ENCODE measurements at places on chromosomes 2 and 18.

DNA sequence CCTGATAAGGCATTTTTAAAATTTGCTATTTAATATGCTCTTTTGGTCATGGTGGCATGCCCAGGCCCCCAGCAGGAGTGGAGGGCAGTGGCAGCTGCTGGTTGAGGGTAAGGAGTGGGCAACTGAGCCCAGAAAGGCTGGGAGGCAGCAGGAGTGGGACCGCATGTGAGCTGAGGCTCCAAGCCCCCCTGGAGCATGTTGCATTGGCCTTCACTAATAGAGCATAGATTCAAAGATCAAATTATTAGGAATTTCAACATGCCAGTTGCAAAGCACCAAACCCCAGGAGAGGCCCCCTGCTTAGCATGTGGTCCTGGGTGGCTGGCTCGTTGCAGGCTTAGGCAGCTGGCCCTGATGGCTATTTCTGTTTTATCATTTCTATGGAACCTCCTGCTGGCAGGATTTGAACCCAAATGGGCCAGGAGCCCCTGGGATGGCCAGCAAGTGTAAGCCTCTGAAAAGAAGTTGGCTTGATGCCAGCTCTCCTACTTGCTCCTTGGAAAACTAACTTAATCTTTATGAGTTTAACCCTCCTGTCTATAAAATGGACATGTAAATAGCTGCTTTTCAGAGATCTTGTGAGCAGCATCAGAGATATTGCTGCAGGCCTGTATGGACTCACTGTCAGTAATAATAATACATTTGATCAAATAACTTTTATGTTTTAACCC lies 42.1 kb upstream of the TMEM131 start:
- DNase-seq, result no peak

GRCh38 chr2:46967990-46968647 lies 52.5 kb upstream of the MCFD2 start:
- DNase-seq, result no peak

GRCh38 chr2:119389615-119390306 lies 23.0 kb downstream of the DBI start:
- DNase-seq, result no peak

- no peak for DNase-seq
Measured at GRCh38 chr2:69307579-69308064, 79.4 kb downstream of the GFPT1 start.

- DNase-seq, result no peak
Measured at GRCh38 chr2:112482309-112483041, 519 bp downstream of the TTL start.

- no peak for DNase-seq
Measured at GRCh38 chr2:229955663-229956062, 33.4 kb downstream of the FBXO36 start.

DNA sequence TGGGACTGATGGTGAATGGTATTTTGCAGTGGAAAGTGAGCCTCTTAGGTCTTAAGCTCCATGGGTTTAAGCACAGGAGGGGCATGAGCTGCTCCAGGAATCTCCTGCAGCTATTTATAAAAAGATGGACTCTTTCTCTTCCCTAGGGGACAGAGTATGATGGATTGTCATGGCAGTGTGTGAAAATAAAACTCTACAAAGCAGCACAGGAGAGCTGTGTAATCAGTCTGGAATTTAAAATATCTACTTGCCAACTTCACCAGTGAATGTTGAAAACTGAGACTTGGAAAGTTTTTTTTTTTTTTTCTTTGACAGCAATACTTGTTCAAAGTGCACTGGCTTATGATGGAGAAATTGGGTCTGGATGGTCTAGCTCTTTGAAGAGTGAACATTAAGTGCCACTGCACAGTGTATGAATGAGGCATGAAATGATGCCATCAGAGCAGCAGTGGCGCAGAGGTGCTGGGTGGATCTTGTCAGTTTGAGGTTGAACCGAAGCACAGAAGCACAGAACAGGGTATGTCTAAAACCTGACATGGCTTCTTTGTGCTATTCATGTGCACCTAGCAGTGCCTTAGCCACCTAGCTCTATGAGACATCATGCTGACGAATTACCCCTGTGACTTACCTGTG lies 245.4 kb downstream of the PTPRM start:
- no peak for DNase-seq

DNA sequence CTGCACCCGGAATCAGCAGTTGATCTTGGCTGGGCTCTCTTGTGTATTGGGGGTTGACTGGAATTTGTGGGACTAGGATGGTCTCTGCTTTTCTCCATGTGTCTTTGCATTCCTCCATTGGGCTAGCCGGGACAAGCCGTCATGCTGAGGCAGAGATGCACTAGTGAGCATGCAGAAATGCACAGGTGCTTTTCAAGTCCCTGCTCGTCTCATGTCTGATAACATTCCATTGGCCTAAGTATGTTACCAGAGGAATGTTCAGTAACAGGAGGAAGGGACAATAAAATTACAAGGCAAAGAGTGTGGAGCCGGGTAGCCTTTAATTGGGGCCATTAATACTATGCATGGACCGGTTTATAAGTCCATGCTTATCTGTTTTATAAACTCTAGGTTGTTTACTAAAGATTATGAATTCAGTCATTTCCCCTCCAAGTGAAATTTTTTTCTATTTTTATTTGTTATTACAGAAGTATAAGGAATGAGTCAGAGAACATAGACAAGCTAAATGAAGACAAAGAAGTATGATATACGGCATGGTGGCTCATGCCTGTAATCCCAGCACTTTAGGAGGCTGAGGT lies 24.4 kb upstream of the AAK1 start:
- no peak for DNase-seq

- DNase-seq, result no peak
Measured at GRCh38 chr2:202186641-202187202, 51.7 kb downstream of the SUMO1 start.

DNA sequence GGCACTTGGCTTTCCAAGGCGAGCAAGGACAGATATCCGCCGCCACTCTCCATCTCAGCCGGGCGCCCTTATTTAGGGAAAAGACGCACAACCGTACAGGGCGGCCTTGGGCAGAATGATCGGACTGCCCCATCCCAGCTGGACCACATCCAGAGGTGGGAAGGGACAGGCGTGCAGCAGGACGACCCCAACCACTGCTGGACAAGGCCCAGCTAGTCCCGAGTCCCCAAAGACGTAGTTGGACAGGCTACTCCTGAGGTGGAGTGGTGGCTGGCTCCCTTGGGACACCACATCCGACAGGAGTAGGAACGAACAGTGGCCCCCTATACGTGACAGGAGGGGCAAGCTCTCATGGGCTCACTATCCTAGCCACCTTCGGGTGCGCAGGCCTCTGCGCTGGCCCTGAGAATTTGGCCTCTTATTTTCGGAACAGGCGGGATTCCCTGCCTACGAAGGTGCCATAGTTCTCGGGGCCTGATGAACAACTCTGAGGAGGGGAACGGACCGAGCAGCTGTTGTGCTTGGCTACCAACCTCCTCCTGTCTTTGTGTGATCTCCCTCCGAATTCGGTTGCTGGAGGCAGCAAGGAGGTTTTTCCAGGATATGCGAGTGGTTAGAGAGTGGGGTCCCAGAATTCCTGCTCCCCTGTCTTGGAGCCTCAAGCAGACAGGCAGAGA lies 2.3 kb downstream of the FEV start:
- DNase-seq, result no peak

- DNase-seq, result no peak
Measured at GRCh38 chr18:42030586-42031182, 75.7 kb downstream of the PIK3C3 start.

DNA sequence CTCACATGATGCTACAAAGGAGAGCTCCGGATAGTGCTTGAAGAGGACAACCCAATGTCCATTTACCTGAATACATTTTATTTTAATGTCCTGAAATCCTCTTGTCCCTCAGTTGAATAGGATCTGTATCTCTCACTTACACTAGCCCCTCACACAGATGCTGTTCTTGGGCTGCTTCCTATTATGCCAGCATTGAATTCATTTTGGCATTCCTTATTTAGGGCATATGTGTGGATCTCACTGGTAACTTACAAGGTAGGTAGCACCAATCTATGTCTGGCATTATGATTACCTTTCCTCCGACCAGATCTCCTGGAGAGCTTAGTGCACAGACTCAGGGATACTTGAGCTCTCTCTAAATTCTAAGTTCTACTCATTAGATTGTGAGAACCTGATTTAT lies 799.7 kb upstream of the FSHR start:
- no peak for DNase-seq

DNA sequence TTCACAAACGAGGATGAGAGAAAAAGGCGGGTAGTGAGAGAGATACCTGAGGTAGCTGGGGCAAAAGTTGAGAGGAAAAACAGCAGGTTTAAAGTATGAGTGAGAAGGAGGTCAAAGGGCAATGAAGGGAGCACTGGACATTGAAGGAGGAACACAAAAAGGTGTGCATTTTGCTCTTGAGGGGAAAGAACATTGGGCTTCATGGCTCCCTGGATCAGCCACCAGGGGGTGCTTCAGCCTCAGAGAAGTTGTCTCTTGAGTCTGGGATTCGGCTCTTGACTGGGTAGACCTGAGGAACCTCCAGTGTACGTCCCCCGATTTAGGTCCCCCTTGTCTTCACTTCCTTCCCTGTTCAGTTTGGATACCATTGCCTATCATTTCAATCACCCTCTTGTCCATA lies 128.5 kb downstream of the RAPGEF4 start:
- DNase-seq, result no peak

DNA sequence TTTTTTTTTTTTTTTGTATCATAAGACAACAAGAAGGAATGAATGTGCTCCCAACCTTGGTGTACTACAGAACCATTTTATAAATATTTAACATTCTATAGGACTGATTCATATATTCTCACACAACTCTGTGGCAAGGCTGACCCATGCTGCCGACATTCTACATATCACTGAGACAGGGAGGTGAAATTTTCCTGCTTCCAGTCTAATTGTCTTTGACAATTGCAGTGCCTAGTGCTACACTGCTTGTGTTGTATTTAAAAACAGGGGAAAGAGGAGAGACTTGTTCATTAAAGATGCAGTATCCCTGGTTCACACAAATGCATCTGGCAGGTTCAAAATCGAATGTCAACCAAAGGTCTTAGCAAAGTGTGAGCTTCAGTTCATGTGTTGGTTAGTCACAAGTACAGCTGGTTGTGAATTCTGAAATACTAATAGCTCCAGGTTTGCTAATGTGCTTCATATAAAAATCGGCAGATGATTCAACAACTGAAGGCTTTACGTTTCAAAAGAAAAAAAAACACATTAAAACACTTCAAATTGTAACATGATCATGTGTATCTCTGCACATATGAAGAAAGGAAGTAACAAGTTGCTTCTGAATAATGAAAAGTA lies 130.8 kb downstream of the FIGN start:
- no peak for DNase-seq

DNA sequence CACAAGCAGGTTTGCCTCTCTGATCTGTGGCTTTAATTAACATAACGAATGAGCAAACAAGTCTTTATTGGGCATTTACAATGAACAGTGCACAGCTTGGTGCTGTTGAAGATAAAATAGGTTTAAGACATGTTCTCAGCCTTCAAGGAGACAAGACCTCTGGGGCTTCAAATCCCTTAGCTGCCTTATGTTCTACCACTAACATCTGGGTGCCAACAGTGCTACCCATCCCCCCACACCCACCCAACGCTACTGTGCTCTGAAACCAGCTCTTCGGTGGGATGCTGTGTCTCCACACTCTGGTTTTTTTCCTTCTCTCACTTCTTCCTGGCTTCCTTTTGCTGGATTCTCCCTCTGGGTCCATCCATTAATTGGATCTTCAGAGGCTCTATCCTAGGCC lies 14.1 kb upstream of the B3GNT2 start:
- DNase-seq, result no peak

DNA sequence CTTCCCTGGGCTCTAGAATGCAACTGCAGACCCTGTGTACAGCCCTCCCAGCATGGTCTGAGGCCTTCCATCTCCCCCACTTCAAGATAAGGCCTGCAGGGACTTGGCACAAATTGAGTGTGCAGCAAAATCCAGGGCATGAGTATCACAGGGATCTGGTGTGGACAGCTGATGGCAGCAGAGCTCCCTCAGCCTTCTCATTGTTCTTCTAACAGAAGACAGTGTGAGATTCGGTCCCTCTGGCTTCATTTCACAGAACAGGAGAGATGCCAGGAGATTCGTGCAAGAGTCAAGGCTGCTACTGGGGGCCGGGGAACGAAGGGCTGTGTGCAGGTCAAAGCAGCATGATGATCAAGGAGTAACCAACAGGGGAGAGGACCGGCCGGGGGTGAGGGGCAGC lies 85.8 kb downstream of the UXS1 start:
- DNase-seq, result no peak

DNA sequence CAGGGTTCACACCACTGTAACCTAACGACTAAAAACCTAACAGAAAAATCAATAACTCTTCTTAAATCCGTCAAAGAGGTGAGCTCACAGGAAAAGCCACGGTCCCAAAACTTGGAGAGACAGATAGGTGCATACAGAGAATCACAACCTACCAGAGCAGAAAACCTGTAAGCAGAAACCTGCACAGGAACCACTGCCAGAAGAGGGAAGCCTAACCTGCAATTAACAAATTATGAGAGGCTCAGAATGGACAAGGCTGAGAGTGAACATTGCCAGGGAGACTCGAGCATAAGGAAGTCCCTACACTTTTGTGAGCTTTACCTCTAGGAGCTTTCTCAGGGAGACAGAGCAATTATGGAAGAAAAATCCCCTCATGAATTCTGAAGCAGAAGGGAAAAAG lies 156.2 kb upstream of the NETO1 start:
- DNase-seq, result no peak

GRCh38 chr2:234211797-234212196 lies 161.3 kb downstream of the SPP2 start:
- DNase-seq, result no peak

GRCh38 chr2:206056286-206056685 lies 29.7 kb downstream of the INO80D start:
- no peak for DNase-seq

GRCh38 chr18:6781142-6781714 lies 51.7 kb downstream of the ARHGAP28 start:
- no peak for DNase-seq

GRCh38 chr2:31483246-31483645 lies 68.7 kb upstream of the XDH start:
- DNase-seq, result no peak

Measured in cortex of kidney (tissue), 1 donor.